ENCODE measurements at places on chromosomes 11 and 22.

DNA sequence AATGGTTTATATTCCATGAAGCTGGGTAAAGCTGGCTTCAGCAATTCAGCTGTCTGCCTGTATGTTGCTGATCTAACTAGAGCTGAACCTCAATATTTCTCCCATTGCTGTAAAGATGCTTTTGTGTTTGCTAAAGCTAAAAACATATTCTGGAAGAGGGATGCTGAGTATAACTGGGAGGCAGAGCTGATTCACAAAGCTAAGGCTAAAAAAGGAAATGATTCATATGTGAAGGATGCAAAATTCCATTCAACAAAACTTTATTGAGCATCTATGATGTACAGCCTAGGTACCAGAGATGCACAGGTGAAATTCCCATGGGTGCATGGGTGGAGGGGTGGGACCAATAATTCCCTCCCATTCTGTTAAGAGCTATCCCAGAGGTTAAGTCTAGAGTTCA, 193.9 kb downstream of the KIF18A start:
- H3K4me3 ChIP-seq = no peak overlapping the region
- no peaks in the 10 kb centered on the region for H3K27me3 ChIP-seq

DNA sequence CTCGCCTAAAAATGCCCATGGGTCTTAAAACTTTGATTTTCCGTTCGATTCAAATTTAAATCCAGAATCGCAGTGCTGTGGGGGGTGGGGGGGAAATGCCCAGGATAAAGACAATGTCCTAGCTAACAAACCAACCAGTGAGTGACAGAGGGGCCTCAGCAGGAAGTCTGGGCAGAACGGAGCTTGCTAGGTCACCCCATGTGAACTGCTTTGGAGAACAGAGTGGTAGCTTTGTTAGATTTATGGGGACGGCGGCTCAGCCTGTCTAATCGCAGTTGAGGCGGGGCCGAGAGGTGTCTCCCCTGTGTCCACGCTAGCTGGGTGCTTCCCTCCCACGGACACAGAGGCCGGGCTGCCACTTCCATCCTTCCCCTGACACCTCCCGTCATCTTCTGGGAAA, 243.9 kb downstream of the CTTN start:
- no peaks in the 10 kb centered on the region for H3K27me3 ChIP-seq
- no peak overlapping the region for H3K4me3 ChIP-seq
- no peak for DNase-seq
- no peaks in the 10 kb centered on the region for H3K36me3 ChIP-seq
- H3K27ac ChIP-seq = no peak overlapping the region

- no peaks in the 10 kb centered on the region for H3K27me3 ChIP-seq
- DNase-seq = no peak
- no peak overlapping the region for H3K4me3 ChIP-seq
- no peaks in the 10 kb centered on the region for H3K36me3 ChIP-seq
Measured at GRCh38 chr11:69509846-69510390, 28.5 kb downstream of the LINC01488 start.

DNA sequence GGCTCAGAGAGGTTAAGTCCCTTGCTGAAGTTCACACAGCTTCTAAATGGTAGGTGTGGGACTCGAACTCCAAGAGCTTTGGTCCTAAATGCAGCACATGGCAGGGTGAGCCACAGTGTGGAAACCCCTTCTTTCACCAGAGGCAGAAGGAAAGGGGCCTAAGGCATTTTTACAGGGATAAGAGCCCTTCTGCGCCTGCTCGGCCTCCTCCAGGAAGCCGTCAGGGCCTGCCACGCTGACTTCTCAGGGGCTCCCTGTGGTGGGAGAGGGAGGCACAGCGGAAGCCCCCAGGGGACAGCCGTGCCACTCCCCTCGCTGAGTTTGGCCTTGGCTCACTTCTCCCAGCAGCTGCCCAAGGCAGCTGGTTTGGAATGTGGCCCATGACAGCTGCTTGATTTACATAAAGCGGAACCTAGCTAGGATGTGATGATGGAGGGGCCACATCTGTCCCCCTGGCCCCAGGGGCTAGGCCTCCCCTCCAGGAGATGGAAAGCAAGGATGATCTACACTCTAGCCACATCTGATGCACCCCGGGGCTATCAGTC, 35.4 kb downstream of the CD82 start:
- H3K4me3 ChIP-seq = no peak overlapping the region
- DNase-seq = no peak
- peaks cover 23% of the 10 kb centered on the region for H3K4me1 ChIP-seq
- H3K36me3 ChIP-seq = peaks cover 47% of the 10 kb centered on the region

DNA sequence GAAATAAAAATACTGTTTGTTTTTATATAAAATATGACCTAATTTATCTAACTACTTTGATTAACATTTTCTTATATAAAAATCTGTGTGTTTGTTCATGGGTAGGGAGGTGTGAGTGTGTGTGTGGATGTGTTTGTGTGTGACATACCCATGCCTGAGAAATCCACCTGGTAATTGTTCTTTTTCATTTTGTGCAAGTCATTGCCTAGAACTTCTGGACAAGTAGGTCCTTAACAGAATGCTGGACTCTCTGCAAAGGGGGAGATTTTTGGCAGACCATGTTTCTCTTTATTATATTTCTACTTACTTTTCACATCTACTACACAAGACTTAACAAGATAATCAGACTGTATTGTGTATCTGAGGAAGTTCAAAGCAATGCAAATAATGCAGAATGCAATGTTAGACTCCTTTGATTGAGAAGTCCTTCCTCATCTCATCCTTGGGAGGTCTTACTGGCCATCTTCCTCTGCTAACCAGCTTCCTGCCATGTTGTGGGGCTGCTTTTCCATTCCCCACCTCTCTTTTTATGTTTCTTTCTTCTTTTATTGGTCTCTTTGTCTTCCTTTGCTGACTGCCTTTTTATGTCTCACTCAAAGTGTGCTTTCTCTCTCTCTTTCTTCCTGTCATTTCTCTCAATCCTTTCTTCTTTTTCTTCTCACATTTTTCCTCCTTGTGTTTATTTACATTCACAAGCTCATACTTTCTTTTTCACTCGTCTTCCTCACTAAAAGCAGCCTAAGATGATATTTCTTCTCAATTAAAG, 1017.0 kb upstream of the CNTN5 start:
- no peak for DNase-seq
- no peak overlapping the region for H3K4me3 ChIP-seq
- H3K27ac ChIP-seq = no peak overlapping the region
- no peaks in the 10 kb centered on the region for H3K27me3 ChIP-seq

DNA sequence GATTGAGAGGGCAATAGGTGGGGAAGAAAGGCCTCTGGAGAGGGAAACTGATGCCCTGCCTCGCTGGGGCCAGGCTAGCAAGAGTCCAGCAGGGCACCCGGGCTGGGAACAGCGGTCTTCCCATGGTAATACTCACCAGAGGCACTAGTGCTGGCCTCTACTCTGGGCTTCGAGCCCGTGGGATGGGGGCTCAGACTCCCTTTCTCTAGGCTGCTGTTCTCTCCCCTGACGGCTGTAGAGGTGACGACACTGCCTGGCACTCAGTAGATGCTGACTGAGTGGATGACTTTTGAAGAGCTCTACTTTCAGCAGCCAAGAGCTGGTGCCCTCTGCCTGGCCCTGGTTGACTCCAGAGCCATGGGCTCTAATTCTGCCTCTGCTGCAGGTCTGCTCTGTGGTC, 818 bp upstream of the C1QTNF4 start:
- H3K27me3 ChIP-seq = peaks cover 32% of the 10 kb centered on the region
- H3K4me3 ChIP-seq = no peak overlapping the region

- H3K4me3 ChIP-seq = no peak within 1 kb of the TSS
- no peak within 1 kb of the TSS for H3K27ac ChIP-seq
- H3K36me3 ChIP-seq = peaks cover 1% of the 10 kb centered on the region
- no peak for DNase-seq
Measured at GRCh38 chr22:36816636-36817524, at the start of gene PVALB. Gene PVALB (minus strand): TSS chr22:36817035. CDS start chr22:36817005, 30 bp downstream.

- no peak for DNase-seq
- H3K27ac ChIP-seq = no peak overlapping the region
- H3K36me3 ChIP-seq = no peaks in the 10 kb centered on the region
- no peak overlapping the region for H3K4me3 ChIP-seq
- H3K4me1 ChIP-seq = no peaks in the 10 kb centered on the region
Measured at GRCh38 chr11:96624126-96624525, 234.3 kb downstream of the JRKL start.

GRCh38 chr22:30439836-30440235, 14.3 kb downstream of the MTFP1 start:
- no peak overlapping the region for H3K27ac ChIP-seq
- H3K4me1 ChIP-seq = peaks cover 20% of the 10 kb centered on the region
- no peak for DNase-seq
- no peak overlapping the region for H3K4me3 ChIP-seq
- peaks cover 16% of the 10 kb centered on the region for H3K36me3 ChIP-seq
- H3K27me3 ChIP-seq = peaks cover 23% of the 10 kb centered on the region

DNA sequence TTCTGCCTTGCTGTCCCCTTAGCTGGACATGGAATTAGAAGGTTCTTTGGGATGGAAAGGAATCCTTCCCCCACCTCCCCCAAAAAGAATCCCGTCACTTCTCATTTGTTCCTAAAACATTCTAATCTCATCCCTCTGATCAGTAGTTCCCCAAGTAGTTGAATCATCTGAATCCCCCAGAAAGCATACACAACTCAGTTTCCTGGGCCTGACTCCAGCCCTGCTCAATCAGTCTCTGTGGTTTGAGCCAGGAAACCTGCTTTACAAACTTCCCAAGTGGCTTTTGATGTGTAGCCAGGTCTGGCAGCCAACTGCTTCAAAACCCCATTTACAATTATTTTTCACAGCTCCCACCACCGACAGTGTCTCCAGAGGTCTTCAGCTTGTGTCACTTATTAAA, 20.2 kb downstream of the C22orf31 start:
- no peaks in the 10 kb centered on the region for H3K36me3 ChIP-seq
- no peak overlapping the region for H3K4me3 ChIP-seq
- no peaks in the 10 kb centered on the region for H3K4me1 ChIP-seq
- no peak overlapping the region for H3K27ac ChIP-seq
- DNase-seq = no peak

DNA sequence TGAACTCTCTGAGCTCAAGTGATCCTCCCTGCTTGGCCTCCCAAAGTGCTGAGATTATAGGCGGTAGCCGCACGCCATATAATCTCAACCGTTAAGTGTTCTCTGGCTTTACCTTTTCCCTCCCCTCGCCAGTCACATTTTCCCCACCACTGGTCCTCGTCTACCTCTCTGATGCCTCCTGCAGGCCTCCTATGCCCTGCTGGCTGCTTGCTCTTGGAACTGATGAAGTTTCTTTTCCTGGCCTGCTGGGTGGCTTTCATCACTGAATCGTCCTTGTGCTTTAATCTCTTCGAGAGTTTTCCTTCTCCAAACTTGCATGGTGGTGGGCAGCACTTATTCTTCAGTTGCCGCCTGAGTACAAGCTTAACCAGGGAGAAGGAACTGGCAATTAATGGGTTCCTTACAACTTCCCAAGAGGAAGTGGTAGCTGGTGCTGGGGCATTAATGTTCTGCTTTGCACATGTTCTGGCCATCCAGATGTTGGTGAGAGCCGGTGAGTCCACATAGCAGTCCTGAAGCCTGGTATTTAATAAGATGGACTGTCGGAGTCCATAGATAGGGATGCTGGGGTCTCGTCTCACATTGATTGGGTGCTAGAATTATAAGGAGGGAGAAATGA, 1.3 kb downstream of the C22orf31 start:
- no peak overlapping the region for H3K27ac ChIP-seq
- no peaks in the 10 kb centered on the region for H3K4me1 ChIP-seq
- H3K27me3 ChIP-seq = peaks cover 44% of the 10 kb centered on the region
- no peak for DNase-seq

DNA sequence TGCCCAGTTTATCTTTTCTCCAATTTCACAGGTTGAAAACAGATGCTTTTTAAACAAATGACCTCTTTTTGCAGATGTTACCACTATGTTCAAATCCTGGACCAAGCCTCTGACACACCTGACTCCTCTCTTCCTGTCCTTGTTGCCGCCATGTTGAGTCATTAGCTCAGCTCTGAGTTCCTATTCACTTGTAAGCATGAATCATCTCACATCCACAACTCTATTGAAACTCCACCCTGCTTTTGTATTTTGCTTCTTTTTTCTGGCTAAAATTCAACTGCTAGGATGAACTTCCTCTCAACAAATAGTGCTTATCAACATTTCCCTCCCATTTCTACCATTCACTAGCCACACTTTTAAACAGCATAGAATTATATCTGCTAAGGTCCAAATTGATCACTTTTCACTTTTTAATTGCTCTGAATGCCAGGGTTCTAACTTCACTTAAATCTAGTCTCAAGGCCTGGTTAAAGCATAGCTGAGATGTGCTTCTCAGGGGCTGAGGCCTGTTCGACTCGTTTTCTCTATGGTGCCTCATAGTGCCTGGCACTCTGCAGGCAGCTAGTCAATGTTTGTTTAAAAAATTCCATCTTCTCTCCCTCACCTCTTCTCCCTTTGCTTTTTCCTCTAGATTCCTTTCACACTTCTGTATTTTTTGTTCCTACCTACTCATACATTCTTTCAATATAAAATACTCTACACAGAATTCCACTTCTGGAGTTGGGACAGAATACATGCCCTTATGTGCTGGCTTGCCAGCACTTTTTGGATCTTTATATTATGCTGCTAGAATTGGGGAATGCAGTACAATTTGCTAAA, 3.9 kb downstream of the JOSD1 start:
- H3K4me3 ChIP-seq = peak overlapping the region; percentile 94
- peaks cover 51% of the 10 kb centered on the region for H3K4me1 ChIP-seq
- H3K27ac ChIP-seq = peak overlapping the region; percentile 89
- H3K27me3 ChIP-seq = no peaks in the 10 kb centered on the region
- peaks cover 45% of the 10 kb centered on the region for H3K36me3 ChIP-seq

DNA sequence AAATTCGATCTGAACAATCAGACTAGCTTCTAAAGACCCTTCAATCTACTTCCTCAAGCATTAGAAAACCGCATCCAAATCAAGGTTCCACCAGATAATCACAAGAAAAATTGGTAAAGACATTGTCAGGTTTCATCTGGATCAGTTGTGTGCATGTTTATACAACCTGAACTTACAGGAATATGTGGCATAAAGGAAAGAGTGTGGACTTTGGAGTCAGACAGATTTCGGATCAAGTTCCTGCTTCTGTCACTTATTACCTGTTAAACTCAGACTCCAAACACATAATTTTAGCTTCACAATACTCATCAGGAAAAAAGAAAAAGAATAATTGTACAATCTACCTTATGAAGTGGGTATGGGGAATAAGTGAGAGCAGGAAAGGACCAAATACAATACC, 80.5 kb downstream of the MPPED2 start:
- no peaks in the 10 kb centered on the region for H3K36me3 ChIP-seq
- DNase-seq = no peak
- H3K4me3 ChIP-seq = no peak overlapping the region
- H3K27me3 ChIP-seq = no peaks in the 10 kb centered on the region
- no peak overlapping the region for H3K27ac ChIP-seq

DNA sequence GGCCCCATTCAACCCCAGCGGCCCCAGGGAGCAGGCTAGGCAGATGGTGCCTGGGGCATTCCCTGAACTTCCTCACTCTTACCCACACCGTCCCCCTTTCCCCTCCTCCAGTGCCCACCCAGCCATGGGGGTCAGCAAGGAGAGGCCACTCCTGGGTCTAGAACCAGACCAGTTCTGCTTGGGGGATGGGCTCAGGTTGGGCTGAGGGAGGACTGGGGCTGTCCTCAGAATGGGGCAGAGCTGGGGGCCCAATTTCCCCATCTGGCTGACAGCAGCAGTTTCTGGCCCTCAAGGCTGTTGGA, 12.4 kb downstream of the SCYL1 start:
- peaks cover 2% of the 10 kb centered on the region for H3K4me1 ChIP-seq
- H3K27ac ChIP-seq = no peak overlapping the region
- H3K27me3 ChIP-seq = no peaks in the 10 kb centered on the region
- no peak overlapping the region for H3K4me3 ChIP-seq
- DNase-seq = no peak
- H3K36me3 ChIP-seq = peaks cover 15% of the 10 kb centered on the region

- no peak for DNase-seq
- no peak overlapping the region for H3K4me3 ChIP-seq
- no peak overlapping the region for H3K27ac ChIP-seq
- no peaks in the 10 kb centered on the region for H3K4me1 ChIP-seq
- H3K36me3 ChIP-seq = no peaks in the 10 kb centered on the region
Measured at GRCh38 chr22:11325767-11326166, 4202.2 kb upstream of the OR11H1 start.
